ENCODE measurements at places on chromosomes 2 and 18.
A peak's percentile ranks its signal among the peaks of the same experiment; 100 is the strongest.

- DNase-seq, result no peak
Measured at GRCh38 chr2:192377173-192377572, 182.4 kb upstream of the TMEFF2 start.

- no peak for DNase-seq
Measured at GRCh38 chr18:27750014-27750413, 426.9 kb downstream of the CDH2 start.

GRCh38 chr2:183185534-183185933 is 61.3 kb downstream of the NUP35 start:
- no peak for DNase-seq

DNA sequence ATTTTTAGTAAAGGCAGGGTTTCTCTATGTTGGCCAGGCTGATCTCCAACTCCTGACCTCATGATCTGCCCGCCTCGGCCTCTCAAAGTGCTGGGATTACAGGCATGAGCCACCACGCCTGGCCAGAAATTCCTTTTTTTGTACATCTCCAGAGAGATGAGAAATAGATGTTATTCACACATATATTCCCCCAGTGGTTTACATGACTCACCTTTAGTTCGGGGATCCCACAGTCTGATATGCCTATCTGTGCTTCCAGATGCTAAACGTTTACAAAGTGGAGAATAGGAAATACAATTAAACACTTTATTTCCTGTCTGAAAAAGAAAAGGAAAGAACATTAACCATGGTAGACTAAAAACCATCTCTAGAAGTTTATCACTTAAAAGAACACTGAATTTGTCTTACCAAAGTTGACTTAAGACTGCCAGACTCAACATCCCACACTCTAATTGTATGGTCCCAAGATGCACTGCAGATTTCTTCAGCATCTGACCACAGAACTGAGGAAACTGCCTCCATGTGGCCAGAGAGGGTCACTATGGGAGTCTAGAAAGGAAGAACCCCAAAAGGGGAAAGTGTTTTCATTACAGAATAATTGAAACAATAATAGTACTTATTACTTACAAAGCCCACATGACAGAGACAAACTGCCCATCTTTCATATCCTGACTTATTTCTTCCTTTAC is 12.6 kb upstream of the ICA1L start:
- no peak for DNase-seq

DNA sequence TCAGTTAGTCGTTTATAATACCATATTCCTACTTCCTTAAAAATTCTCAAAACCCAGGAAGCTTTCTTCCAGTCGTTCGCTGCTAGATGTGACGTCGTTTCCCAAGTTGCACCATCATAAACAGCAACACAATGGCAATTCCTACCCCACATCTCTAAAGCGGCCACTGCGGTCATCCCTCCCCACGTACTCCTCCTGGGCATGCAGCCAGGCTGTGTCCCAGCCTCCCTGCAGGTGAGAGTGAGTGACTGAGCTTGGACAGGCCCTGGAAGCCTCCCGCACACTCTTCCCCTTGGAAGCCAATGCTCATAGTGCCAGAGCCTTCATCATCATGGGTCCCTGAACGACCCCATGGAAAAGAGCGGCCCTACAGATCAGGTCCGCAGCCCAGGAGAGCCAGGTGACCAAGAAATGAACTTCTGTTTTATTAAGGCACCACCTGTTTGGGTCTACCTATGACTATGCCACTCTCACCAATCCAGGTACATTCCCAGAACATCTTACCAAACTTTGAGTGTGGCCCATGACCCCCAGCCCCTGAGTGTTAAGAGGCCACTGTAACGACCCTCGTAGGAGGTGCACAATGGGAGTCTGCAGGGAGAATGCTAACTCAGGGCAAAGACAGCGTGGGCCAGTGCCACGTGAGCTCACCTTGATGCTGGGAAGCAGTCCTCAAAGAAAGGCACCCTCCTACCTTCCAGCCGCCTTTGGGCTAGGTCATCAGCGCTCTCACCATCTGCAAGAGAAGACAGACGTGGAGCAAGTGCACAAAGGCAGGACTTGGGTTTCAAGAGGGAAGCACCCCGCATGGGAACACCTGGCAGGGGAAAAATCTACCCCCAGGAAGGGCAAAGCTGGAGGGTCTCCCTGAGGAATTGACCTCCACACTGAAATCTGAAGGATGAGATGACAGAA is 74.7 kb upstream of the RAB6C start:
- no peak for DNase-seq

DNA sequence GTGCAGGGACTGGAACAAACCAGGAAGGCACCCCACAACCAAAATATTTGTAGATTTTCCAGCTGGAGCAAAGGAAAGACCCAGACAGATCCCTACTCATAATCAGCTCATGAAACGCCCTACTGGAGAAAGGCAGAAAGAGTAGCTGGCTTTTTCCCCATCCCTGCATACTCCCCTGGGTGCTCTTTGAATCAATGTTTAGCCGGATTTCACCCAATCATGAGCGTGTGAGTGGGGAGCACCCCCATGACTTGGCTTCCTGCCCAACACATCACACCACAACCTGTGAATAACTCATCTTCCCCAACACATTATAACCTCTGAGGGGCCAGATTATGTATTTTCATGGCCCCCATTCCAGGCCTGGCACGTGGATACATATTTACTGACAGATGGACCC is 35.1 kb upstream of the SLC14A1 start:
- peak; percentile 50 for DNase-seq

DNA sequence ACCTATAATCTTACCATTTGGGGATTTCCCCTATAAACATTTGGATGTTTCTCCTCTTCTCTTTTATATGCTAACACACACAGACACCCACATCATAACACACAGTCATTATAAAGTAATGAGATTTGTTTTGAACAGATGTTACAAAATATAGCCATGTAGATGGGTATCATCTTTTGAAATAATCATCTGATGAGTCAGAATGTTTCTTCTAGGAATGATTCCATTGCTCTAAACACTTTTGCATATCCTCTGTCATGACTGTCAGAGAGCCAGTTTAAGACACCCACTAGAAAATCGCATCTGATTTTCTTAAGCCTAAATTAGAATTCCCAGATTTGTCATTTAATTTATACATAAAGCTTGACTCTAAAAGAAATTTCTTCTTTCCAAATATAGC is 442.6 kb downstream of the CMPK2 start:
- DNase-seq, result no peak

DNA sequence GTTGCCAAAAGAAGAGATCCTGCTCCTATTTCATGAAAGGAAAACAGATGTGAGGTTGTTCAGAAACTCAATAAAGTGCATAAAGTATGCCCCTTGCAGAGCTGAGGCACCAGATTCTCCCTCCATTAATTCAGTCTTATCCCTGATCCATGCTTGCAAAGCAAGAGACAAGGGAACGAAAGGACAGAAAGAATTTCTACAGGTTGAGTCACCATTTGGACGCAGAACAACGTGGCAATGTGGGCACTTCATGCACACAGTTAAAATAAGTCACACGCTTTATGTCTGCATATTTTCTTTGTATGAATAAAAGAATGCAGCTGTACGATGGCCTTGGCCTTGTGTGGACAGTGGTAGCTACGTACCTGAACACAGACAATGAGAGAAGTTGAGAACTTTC is 321.7 kb upstream of the REV1 start:
- DNase-seq, result no peak

DNA sequence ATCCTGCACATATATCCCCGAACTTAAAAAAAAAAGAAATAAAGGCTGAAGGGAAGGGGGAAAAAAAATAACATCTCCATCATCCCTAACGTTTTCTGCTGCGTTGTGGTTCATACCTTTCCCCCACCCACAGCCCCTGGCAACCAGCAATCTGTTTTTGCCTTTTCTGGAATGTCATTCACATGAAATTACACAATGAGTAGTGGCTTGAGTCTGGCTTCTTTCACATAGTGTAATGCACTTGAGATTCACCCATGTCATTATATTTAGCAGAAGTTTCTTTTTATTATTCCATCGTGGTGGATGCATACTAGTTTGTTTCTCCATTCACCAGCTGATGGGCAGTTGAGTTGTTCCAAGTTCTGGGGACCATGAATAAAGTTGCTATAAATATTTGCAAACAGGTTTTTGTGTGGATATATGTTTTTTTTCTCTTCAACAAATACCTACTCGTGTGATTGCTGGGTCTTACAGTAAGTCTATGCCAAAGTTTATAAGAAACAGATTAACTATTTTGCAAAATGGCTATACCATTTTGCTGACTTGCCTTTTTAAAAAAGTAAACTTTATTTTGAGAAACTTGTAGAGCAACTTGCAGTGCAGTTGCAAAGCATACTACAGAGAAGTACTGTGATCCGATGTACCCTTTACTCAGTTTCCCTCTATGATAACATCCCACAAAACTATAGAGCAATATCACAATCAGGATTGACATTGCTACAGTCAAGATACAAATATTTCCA is 322.5 kb downstream of the LPIN1 start:
- no peak for DNase-seq

GRCh38 chr2:226378753-226379705 is 420.6 kb downstream of the IRS1 start:
- no peak for DNase-seq

DNA sequence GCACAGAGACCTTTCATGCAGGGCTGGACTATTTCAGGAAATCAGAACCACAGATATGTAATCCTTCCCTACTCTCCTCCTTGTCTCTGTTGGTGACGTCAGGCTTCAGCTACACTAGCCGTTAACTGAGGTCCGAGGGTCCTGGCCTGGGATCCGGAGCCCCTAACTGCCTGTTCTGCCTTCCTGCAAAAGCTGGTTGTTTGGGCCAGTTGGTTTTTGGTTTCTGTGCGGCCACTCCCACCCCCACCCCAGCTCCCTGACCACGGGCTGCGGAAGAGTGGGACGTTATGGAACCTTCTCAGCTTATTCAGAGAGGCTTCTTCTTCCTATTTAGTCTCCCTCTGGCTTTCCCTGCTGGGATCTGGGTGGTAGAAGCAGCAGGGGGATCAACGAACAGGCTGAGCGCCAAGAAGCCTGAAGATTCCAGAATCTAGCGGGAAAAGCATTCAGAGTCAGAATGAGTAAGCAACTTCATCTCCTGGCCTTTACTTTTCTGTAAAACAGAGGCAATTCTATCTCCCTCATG is 49.3 kb upstream of the ROCK2 start:
- DNase-seq, result no peak

DNA sequence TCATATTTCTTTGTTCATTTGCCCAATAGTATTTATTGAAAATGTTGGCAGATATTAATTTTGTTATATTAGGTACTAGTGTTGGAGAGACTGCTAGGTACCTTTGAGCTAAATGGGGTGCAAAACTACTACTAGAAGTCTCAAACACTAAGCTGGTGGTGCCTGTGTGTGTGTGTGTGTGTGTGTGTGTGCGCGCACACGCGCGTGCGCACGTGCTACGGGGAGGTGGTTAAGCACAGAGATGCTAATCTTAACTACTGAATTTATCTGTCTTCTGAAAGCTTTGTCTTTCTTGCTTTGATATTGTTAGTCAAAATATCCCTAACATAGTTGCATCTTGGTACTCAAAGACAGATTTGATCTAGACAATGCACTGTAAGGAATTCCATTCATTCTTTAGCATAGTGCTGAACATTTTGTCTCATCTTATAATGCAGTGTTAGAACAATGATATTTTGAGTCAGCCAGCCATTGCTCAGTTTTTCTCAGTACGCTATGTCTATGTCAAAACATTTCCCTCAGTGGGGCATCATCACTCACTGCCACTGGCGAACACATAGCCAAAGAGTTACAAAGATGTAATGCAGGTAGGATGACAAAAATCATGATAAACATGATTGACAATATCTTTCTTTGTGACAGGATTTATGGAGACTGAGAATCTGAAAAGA is 396.0 kb upstream of the RGPD4 start:
- no peak for DNase-seq

GRCh38 chr2:163774862-163775261 is 39.1 kb upstream of the FIGN start:
- no peak for DNase-seq

GRCh38 chr2:214315324-214315723 is 95.5 kb upstream of the VWC2L start:
- DNase-seq, result no peak

DNA sequence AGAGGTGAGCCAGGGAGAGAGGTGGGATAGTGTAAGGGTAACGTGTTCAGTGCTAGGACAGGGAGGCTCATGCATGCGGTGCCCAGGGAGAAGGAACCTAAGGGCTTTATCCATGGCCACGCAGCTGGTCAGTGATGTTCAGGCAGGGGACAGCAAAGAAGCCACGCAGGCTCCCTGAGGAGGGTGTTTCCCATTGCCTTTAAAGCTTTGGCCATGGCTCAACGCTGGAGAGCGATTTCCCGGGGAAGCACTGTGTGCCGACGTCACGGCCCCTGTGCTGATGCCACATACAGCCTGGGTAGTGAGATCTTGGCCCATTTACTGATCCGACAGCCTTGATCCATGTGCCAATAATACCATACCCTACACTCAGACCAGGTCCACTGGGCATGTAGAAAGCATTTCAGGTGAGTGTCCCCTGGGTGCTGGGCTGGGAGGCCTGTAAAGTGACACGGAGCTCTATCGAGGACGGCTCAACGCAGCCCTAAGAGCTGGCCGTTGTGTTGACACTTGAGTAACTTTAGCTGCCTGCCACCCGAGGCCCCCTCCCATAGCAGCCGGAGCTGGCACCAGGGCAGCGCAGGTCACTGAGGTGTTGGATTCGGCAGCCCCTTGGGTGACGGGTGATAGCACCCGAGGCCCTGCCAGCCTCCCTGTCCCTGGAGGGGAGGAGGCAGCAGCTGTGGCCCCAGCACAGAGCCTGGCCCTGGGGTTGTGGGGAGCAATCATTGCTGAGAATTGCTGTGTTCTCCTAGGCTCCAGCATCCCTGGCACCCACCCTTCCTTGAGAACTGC is 41.4 kb downstream of the PDIA6 start:
- no peak for DNase-seq

DNA sequence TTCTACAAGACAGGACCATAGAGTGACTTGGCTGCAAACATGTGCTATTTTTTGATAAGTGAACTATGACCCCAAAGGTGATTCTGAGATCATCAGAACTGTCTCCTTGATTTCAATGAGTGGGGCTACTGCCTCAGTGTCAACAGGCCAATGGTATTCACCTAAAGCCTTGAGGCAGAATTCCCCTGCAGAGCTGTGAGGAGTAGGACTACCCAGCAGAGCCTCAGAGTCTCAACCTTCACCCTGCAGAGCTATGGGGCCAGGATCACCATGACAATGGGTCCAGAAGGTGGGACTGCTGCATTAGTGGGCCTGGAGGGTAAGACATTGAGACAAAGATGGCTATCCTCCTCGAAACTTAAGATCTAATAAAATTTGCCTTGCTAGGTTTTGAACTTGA is 1668.2 kb upstream of the SLC39A10 start:
- no peak for DNase-seq

GRCh38 chr2:236215761-236216333 is 47.7 kb upstream of the GBX2 start:
- DNase-seq, result no peak

GRCh38 chr2:70688427-70688826 is 79.6 kb downstream of the ADD2 start:
- no peak for DNase-seq

GRCh38 chr2:127388423-127389164 is 819 bp upstream of the MAP3K2 start:
- DNase-seq, result no peak

- no peak for DNase-seq
Measured at GRCh38 chr2:1973636-1974035, 229.3 kb upstream of the PXDN start.
